ENCODE measurements at places on chromosomes 1 and 21.

GRCh38 chr21:17081193-17081592, 431.6 kb upstream of the CXADR start:
- DNase-seq: no peak

GRCh38 chr1:29602203-29602602, 365.9 kb downstream of the PTPRU start:
- DNase-seq: no peak

- no peak for DNase-seq
Measured at GRCh38 chr1:19046972-19047731, 90.7 kb upstream of the IFFO2 start.

DNA sequence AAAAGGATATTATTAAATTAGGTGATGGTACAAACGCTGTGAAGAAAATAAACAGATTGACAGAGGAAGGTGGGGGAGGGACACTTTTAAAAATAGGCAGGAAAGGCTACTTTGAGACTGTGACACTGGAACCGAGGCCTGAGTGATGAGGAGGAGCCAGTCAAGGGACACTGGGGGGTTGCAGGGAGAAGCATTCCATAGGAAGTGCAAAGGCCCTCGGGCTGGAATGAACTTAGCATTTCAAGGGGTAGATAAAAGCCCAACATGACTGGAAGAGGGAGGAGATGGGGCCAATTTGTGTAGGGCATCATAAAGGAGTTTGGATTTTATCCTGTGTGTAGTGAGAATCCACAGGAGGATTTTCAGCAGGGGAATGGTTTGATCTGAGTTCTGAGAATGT, 15.9 kb downstream of the C1orf94 start:
- no peak for DNase-seq

- peak; percentile 38 for DNase-seq
Measured at GRCh38 chr1:246788895-246789338, 64.7 kb downstream of the SCCPDH start.

DNA sequence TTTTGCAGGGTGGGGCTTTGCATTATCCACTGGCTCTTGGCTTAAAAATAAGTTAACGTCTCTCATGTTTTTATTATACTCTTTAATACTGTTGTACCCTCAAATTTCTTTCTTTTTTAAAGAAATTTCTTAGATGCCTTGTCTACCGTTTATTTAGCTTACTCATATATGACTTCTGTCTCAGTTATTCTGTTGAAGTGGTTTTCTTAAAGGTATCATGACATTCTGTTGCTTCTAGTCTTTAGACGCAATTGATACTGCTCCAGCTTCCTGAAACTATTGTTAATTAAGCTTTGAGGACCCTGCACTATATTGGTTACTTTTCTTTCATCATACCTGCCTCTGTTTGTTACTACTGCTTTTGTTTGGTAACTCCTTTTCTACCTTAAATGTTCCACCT, 11.7 kb downstream of the PKN2 start:
- peak; percentile 21 for DNase-seq
